H54 (cell line): ENCODE measurements at places on chromosomes 6 and 20.

- peak; percentile 44 for DNase-seq
Measured at GRCh38 chr20:35146299-35146919, 727 bp downstream of the EDEM2 start.

GRCh38 chr6:13711324-13711732 lies 307 bp downstream of the RANBP9 start:
- DNase-seq = no peak

- no peak for DNase-seq
Measured at GRCh38 chr20:43985608-43986316, 71.1 kb downstream of the TOX2 start.

GRCh38 chr20:10658051-10658823 lies 15.6 kb downstream of the JAG1 start:
- no peak for DNase-seq

DNA sequence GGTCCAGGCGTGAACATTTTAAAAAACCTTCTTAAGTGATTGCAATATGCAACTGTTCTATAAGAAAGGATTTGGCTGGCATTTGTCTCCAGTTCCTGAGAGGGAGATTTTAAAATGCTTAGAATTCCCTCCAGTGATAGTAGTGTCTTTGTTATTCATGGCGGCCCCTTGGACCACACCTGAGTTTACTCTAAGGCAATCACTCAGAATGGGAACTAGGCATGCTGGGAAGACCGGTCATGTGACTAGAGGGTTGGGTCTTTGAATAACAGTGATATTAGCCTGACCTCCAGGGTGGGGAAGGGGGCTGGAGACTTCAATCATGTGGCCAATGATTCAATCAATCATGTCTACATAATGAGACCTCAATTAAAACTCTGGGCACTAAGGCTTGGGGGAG lies 50.7 kb upstream of the UTRN start:
- no peak for DNase-seq

DNA sequence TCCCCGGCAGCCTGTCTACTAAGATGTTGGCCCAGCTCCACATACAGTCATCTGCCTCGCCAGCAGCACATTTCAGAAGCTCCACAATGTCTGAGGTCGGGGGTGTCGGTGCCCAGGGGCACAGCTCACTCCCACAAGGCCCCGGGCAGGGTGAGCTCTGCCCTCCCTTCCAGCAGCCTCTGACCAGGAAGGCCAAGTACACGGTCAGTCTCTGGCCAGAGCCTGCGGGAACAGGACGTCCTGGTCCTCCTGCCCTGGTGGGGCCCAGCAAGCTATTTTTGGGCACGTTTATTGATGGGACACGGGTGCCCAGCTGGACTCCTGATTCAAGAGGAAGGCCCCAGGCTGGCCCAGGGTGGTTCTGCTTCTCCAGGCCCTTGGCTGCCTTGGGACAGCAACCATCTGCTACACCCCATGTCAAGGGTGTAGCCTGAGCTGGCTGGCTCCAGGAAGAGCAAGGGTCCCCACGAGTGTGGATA lies 114.9 kb upstream of the PTPN1 start:
- DNase-seq = peak; percentile 56

GRCh38 chr6:43877463-43878126 lies 107.6 kb downstream of the VEGFA start:
- DNase-seq = no peak

GRCh38 chr20:23664954-23665353 lies 23.9 kb downstream of the CST4 start:
- DNase-seq = no peak

- DNase-seq = no peak
Measured at GRCh38 chr6:80468398-80468797, 361.9 kb downstream of the BCKDHB start.

GRCh38 chr6:1765160-1765903 lies 155.6 kb downstream of the FOXC1 start:
- no peak for DNase-seq

- no peak for DNase-seq
Measured at GRCh38 chr6:14704383-14705271, 541.2 kb upstream of the JARID2 start.

DNA sequence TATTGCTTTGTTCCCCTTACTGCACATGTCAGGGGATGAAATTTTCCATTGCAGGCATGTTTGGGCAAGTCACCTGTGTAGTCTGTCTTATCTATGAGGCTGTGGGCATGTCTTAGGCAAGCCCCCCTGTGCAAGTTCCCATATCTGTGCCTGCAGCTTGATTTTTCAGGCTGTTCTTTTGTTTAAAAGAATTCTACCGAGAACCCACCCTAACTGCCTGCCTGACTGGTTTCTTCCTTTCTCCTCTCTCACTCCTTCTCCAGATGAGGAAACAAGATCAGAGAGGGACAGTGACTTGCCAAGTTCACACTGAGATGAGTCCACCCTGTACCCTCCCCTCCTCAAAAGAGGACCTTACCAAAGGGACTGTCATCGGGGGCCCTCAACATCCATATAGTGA lies 11.0 kb downstream of the TREML2 start:
- DNase-seq = no peak

GRCh38 chr6:5054245-5054873 lies 30.8 kb upstream of the PPP1R3G start:
- no peak for DNase-seq

- DNase-seq = no peak
Measured at GRCh38 chr6:34526241-34526972, 29.7 kb downstream of the SPDEF start.

DNA sequence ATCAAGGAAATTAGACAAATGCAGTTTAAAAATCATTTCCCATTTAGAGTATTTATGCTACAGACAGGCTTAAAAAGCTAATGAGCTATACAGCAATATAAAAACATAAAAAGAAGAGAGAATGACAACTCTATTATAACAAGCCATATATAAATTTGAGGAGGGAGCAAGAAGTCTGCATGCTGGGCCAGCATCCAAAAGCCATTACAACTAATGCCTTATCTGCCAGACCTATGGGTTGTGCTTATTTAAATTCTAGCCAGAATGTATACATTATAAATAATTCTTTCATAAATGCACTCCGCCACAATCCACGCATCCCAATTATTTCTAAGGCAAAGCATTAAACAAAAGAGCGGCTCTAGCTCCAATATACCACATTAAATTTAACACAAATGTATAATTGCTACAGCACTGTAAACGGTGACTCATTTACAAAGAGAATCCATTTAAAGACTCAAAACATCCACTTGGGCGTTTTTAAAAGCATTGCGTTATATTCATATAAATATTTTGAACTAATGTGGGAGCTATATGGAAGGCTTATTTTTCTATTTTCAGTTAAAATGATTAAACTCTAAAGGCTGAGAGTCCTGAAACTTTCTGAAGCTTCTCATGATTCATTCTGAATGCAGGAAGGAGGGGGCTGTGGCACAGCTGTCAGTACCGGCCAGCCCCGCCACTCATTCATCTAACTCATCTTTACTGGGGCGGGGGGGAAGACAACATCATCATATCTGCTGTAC lies 37.7 kb upstream of the RAB22A start:
- DNase-seq = no peak

- DNase-seq = no peak
Measured at GRCh38 chr6:145813285-145814034, 1.1 kb downstream of the FBXO30 start.

- no peak for DNase-seq
Measured at GRCh38 chr6:129539032-129539431, 170.9 kb downstream of the ARHGAP18 start.

GRCh38 chr20:46573234-46573633 lies 22.8 kb upstream of the OCSTAMP start:
- DNase-seq = no peak

DNA sequence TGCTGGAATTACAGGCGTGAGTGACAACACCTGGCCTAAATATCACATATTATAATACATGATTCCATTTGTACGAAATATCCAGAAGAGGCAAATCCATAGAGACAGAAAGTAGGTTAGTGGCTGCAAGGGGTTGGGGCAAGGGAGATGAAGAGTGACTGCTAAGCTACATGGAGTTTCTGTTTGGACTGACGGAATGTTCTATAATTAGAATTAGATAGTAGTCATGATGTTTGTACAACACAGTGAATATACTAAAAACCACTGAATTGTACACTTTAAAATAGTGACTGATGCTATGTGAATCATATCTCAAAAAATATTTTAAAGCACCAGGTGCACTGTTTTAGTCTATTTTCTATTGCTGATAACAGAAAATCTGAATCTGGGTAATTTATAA lies 3.7 kb upstream of the HEBP2 start:
- no peak for DNase-seq

- peak; percentile 25 for DNase-seq
Measured at GRCh38 chr6:161265975-161266374, 7.9 kb downstream of the AGPAT4 start.

- no peak for DNase-seq
Measured at GRCh38 chr20:39259010-39259803, 297.1 kb downstream of the DHX35 start.

DNA sequence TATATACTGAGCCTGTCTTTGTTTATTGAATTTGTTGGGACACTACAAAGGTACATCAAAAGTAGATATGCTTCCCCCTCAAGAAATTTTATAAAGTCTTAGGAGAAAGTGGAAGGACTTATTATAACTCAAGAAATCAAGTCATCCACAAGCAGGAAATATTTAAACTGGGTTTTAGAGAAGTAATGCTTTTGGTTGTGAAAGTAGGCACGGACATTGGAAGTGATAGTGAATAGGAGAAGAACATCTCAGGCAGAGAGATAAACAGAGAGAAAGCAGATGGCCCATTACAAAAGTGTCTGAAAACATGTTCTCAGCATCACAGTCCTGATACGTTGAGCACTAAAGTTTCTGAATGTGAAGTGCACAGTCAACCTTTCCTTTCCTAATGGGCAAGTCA lies 415.6 kb upstream of the RNF217 start:
- DNase-seq = no peak

- DNase-seq = no peak
Measured at GRCh38 chr6:50202766-50203165, 153.0 kb upstream of the DEFB112 start.

DNA sequence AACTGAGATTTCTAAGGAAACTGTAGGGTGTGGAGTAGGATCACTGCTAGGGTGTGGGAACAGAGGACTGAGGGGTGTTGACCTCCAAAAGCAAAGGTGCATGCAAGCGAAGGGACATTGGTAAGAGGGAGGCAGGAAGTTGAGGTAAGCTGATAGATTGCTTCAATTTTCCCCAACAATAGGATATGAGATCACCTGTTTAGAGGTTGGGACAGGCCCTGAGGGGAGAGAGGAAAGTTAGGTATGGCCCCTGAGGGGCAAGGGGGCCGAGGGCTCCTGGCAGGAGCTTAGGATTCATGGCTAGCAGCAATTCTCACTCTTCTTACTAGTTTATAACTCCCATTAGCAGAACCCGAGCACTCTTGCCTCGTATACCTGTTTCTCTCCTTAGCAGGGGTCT lies 106.8 kb upstream of the RPS6KA2 start:
- DNase-seq = no peak

DNA sequence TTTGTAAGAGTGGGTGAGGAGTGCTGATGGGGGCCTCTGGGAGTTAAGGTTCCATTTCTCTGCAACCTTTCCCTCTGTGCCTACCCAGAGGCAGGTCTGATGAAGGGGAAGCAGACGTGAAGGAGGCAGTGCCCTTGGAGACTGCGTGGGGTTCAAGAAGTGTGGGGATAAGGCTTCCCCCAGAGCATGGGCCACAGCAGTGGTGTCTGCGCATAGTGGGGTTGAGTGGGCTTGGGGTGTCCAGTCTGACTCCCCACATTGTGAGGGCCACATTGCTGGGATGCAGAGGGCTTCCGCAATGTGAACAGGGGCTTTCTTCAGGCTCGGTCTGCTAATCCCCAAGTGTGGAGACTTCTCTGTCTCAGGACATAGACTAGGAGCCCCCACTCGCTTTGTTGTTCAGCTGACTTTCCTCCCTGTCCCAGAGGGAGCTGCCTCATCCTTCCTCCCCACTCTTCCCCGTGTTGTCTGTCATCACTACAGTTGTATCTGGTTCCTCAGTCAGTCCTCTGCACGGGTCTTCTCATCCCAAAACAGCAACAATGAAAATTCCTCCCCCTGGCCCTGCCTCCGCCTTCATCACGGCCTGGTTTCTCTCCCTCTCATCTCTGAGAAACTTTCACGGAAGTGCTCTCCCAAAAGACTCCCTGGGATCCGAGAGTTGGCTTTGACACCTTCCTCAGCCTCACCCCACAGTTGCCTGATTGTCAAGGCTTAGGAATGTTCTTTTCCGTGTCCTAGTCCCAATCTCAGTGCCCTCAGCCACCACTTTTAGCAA lies 2.8 kb downstream of the EBF4 start:
- no peak for DNase-seq
